Spleen (tissue), 13 donors: ENCODE measurements at places on chromosomes 11 and 22. TPM values are rescaled to one million over a fixed set of nuclear protein-coding genes. Genes with fewer than 3 reads are reported as not detected.

Gene TEX54
- not detected for polyA plus RNA-seq

Gene CRYBB1
- polyA plus RNA-seq, result 0.98 TPM

Gene TREH
- 2.0 TPM for polyA plus RNA-seq

Gene OR6A2
- not detected for polyA plus RNA-seq

Gene OR51B5
- polyA plus RNA-seq, result not detected

- peak overlapping the region; percentile 37 for H3K4me3 ChIP-seq
- H3K27ac ChIP-seq, result no peak overlapping the region
- peaks cover 53% of the 10 kb centered on the region for H3K27me3 ChIP-seq
- no peaks in the 10 kb centered on the region for H3K36me3 ChIP-seq
- H3K4me1 ChIP-seq, result peaks cover 51% of the 10 kb centered on the region
- DNase-seq, result peak; percentile 76
These were observed 3.4 kb downstream of the TENM4 start for GRCh38 chr11:79437278-79437980.

GRCh38 chr11:778976-779954 is 2.0 kb upstream of the GATD1 start:
- no peak overlapping the region for H3K4me3 ChIP-seq
- peaks cover 26% of the 10 kb centered on the region for H3K4me1 ChIP-seq
- no peaks in the 10 kb centered on the region for H3K27me3 ChIP-seq

- H3K27me3 ChIP-seq, result no peaks in the 10 kb centered on the region
- no peaks in the 10 kb centered on the region for H3K36me3 ChIP-seq
- no peak overlapping the region for H3K4me3 ChIP-seq
- no peak overlapping the region for H3K27ac ChIP-seq
- DNase-seq, result no peak
These were observed 9.8 kb downstream of the PRMT3 start for GRCh38 chr11:20397281-20397680.

DNA sequence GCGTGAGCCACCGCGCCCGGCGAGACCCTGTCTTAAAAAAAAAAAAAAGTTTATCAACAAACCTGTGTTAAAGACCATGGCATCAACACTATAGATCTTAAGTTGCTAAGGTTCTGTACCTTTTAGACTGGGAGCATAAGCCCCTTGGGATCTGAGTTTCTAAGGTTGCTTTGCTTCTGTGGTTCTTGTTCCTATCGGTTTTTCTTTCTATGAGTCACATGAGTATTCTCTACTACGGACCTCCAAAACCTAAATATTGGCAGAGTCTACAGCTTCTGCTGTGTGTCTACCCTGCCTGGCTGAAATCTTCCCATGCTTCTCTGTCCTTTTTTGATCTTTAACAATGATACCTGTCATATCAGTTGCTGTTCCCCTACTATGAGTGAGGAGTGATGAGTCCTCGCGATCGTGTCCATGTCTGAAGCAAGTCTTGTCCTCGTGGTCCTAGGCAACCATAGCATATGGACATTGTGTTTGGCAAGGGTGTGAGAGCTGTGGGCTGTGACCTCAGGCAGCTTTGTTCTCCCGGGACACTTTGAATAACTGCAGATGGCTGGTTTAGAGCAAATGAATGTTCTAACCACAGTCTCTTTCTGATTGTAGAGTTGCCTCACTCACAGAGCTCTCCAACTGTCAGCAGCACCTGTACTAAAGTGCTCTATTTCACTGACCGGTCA is 9.0 kb upstream of the DLAT start:
- H3K27me3 ChIP-seq, result no peaks in the 10 kb centered on the region
- no peak overlapping the region for H3K4me3 ChIP-seq
- H3K27ac ChIP-seq, result no peak overlapping the region
- DNase-seq, result no peak
- H3K36me3 ChIP-seq, result no peaks in the 10 kb centered on the region

GRCh38 chr11:19349340-19350025 is 108.7 kb upstream of the E2F8 start:
- peaks cover 78% of the 10 kb centered on the region for H3K27me3 ChIP-seq
- no peak overlapping the region for H3K27ac ChIP-seq
- no peak overlapping the region for H3K4me3 ChIP-seq
- no peak for DNase-seq
- H3K36me3 ChIP-seq, result no peaks in the 10 kb centered on the region
- peaks cover 20% of the 10 kb centered on the region for H3K4me1 ChIP-seq

DNA sequence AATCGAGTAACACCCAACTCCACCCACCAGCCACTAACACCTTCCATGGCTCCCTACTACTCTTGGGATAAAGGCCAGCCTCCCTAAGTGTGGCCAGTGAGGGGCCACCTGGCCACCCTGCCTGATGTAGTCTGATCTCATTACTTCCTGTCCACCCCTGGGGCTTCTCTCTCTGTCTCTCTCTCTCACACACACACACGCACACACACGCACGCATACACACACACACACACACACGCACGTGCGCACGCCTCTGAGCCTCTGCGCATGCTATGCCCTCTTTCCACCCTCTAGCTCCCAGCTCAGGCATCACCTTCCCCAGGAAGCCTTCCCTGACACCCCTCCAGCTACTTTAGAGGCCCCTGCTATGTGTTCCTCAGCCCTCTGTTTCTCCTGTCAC is 3.9 kb downstream of the MFNG start:
- H3K27me3 ChIP-seq, result no peaks in the 10 kb centered on the region
- H3K36me3 ChIP-seq, result peaks cover 56% of the 10 kb centered on the region
- H3K4me1 ChIP-seq, result peaks cover 66% of the 10 kb centered on the region
- H3K27ac ChIP-seq, result no peak overlapping the region

DNA sequence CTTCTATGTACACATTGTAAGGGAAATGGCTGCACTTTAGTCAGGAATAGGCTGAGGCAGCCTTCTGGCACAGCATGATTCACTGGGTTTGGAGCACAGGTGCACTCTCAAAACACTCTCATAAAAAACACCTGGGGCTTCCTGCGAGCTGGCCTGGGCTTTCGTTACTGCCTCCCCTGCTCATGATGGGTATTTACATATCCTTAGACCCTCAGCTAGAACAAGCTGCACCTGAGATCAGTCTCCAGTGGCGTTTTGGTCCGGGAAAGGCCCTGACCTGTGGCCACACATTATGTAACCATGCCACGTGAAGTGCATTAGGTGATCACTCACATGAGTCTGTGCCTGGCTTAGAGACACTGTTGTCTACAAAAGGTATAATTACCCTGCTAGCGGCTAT is 321.7 kb downstream of the TMEM135 start:
- H3K27ac ChIP-seq, result no peak overlapping the region
- no peaks in the 10 kb centered on the region for H3K4me1 ChIP-seq
- no peaks in the 10 kb centered on the region for H3K27me3 ChIP-seq
- no peak overlapping the region for H3K4me3 ChIP-seq

DNA sequence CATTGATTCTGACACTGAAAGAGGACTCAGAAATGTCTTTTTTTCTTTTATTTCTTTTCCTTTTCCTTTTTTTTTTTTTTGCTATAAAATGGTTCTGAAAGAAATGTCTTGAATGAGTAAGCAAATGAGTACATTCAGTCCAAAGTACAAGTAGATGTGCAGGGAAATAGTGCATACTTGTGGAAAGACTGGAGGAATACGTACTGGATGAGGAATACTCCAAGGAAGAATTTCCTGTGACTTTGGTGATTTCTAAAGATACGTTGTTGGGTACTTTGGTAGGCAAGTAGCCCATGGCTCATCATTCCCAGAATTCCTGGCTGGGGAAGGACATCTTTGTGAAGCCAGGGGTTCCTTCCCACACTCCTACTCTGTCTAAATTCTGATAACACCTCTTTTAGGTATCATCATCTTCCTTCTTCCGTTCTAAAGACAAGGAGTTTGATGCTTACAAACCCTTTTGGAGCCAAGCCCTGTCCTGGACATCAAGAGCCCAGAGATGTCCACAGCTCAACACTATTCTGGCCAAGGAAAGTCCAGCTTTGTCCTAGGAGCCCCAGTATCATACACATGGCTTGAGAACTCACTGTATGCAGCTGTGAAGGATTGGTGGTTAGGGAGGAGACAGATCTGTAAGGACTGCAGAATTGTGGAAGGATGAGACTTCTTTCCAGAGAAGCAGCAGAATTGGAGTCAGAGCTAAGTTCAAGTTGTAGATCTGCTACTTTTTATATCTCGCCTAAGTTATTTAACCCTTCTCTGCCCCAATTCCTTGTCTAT is 4.8 kb upstream of the NUP98 start:
- H3K27me3 ChIP-seq, result no peaks in the 10 kb centered on the region
- H3K4me3 ChIP-seq, result no peak overlapping the region
- DNase-seq, result no peak
- no peaks in the 10 kb centered on the region for H3K36me3 ChIP-seq

DNA sequence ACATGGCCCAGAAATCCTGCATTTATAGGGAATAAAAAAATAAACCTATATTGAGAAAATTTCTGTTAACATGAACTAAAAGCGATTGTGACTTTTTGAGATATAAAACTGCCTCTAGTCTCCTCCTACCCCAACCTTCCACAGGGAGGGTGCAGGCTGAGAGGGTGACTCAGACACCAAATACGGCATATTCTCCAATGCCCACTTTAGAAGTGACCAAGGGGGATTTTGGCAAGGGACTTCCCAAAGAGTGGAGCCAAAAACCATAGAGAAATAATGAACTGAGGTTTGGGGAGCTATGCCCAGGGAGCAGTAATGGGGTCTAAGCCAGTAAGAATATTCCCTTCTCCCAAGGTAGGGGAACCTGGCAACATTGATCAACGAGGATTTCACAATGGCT is 124.9 kb upstream of the ZC3H12C start:
- no peaks in the 10 kb centered on the region for H3K36me3 ChIP-seq
- H3K4me3 ChIP-seq, result no peak overlapping the region
- no peak for DNase-seq

DNA sequence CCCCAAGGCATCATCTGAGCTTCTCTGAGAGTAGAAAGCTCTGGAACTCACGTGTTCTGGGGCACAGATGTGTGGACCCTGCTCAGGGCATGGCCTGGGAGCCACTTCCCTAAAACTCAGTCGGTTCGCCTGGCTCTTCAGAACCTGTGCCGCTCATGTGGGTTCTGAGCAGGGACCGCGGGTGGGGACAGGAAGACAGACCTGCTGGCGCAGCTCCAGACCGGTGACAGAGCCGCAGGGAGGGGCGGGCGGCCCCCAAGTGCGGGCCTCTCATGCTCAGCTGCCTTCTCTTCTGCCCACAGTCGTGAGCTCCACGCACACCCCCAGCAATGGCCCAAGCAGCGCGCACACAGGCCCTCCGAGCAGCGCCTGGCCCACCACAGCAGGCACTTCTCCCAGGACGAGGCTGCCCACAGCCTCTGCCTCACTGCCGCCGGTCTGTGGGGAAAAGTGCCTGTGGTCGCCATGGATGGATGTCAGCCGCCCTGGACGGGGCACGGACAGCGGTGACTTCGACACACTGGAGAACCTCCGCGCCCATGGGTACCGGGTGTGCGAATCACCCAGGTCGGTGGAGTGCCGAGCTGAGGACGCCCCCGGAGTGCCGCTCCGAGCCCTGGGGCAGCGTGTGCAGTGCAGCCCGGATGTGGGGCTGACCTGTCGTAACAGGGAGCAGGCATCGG is 24.2 kb downstream of the MUC5AC start:
- no peak overlapping the region for H3K4me3 ChIP-seq
- no peak for DNase-seq
- no peak overlapping the region for H3K27ac ChIP-seq
- no peaks in the 10 kb centered on the region for H3K36me3 ChIP-seq
- peaks cover 22% of the 10 kb centered on the region for H3K27me3 ChIP-seq

- no peak overlapping the region for H3K4me3 ChIP-seq
- DNase-seq, result peak; percentile 90
- peak overlapping the region; percentile 45 for H3K27ac ChIP-seq
- no peaks in the 10 kb centered on the region for H3K36me3 ChIP-seq
These were observed 12.9 kb upstream of the MUC6 start for GRCh38 chr11:1049431-1049891.

DNA sequence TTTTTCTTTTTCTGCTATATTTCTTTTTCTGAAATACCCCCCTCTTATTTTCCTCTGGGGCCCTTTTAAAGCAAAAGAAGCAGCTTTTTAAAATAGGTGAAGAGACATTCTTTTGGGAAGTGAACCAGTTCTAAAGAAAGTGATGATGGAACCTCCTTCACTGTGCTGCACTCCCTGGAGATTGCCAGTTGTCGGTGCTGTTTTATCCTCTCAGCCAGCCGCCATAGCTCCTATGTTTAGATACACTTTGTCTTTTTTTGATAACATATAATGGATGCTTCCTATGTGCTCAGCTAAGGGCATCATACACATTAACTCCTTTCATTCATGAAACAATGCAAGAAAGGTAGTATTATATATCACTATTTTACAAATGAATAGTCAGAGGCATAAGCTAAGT is 14.0 kb downstream of the CFAP300 start:
- H3K4me3 ChIP-seq, result no peak overlapping the region

DNA sequence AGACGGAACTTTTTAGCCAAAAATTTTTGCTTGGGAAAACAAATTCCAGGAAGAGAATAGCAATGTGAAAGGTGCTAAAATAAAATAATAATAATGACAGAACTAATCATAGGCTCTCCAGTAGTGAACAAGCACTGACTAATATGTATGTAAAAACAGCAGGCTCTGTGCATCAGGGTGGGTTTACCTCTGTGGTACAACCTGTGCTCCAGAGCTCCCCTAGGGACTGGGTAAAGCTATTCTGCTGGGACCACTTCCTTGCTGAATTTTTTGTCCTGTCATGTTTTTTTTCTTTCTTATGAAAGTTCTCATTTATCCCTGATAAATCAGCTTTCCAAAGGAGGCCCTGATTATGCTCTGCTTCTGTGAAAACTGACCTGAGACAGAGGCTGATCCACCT is 18.8 kb downstream of the LUZP2 start:
- no peak for DNase-seq
- H3K4me3 ChIP-seq, result no peak overlapping the region
- H3K4me1 ChIP-seq, result no peaks in the 10 kb centered on the region
- H3K27ac ChIP-seq, result no peak overlapping the region

- peak overlapping the region; percentile 76 for H3K27ac ChIP-seq
- no peaks in the 10 kb centered on the region for H3K36me3 ChIP-seq
- peaks cover 18% of the 10 kb centered on the region for H3K4me1 ChIP-seq
- peaks cover 3% of the 10 kb centered on the region for H3K27me3 ChIP-seq
These were observed 32.0 kb upstream of the LINC01488 start for GRCh38 chr11:69449320-69450063.

DNA sequence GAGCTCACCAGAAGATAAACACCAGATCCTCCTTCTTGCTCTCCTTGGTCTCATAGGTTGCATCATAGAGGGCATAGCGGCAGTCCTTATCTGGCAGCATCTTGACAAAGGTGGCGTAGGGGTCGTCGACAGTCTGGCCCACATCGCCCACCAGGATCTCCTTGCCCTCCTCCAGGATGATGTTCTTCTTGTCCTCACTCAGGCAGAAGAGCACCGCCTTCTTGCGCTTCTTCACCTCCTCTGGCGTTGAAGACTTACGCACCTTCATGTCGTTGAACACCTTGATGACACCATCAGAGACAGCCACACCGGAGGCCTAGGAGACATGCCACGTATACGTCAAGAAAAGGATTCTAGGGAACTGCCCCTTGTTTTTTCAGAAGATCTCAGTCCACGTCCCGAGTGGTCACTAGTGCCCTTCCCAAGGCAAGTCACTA is 2.0 kb downstream of the CFL1 start:
- H3K4me3 ChIP-seq, result no peak overlapping the region
- peaks cover 52% of the 10 kb centered on the region for H3K36me3 ChIP-seq
- peaks cover 64% of the 10 kb centered on the region for H3K4me1 ChIP-seq

DNA sequence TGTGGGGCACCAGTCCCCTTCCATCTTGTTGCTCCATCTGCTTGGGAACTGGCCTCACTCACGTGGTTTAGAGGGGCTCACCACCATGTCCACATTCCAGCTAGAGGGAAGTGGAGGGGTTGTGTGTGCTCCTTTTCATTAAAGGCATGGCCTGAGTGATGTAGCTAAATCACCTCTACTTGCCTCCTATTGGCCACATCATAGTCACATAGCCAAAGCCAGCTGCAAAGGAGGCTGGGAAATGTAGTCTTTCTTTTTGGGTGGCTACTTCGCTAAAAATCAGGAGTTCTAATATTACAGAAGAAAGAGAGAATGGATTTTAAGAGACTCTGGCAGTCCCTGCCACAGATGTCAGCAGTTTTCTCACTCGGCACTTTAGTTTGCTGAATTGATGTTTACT is 63.0 kb upstream of the ALX4 start:
- no peaks in the 10 kb centered on the region for H3K27me3 ChIP-seq
- no peaks in the 10 kb centered on the region for H3K4me1 ChIP-seq
- H3K27ac ChIP-seq, result no peak overlapping the region
- DNase-seq, result no peak
